Cortex of kidney (tissue), 1 donor: ENCODE measurements at places on chromosomes 2 and 18.

- DNase-seq = no peak
Observed at GRCh38 chr2:32940316-32940997, 6.3 kb upstream of the LTBP1 start.

GRCh38 chr2:3647831-3648651, 10.0 kb upstream of the ALLC start:
- no peak for DNase-seq

DNA sequence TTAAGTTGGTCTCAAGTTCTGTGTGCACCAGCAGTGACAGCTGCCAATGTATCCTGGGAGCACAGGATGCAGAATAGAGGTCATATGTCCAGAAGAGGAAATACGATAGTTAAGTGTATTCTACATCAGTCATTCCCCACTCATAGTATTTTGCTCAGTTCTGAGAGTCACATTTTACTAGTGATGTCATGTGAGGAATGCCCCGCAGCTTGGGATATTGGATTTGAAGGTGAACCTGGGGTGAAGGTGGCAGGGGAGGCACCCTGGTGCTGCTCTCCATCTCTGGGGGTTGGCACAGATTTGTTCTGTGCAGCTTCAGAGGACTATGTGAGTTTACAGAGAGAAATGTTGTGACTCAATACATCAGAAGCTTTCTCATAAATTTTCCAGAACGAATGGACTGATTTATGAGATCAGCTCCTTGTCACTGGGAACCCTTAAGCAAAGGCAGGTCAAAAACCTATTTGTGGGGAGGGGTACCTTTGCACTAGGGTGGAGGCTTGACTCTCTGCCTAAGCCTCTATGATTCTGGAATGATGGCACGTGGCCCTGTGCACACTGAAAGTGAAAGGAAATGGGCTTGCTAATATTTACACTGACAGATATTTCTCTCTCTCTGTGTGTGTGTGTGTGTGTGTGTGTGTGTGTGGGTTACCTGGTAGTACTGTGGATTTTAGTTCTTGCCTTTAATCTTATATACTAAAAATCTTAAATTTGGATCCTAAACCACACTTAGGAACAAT, 95.9 kb downstream of the NEB start:
- no peak for DNase-seq

DNA sequence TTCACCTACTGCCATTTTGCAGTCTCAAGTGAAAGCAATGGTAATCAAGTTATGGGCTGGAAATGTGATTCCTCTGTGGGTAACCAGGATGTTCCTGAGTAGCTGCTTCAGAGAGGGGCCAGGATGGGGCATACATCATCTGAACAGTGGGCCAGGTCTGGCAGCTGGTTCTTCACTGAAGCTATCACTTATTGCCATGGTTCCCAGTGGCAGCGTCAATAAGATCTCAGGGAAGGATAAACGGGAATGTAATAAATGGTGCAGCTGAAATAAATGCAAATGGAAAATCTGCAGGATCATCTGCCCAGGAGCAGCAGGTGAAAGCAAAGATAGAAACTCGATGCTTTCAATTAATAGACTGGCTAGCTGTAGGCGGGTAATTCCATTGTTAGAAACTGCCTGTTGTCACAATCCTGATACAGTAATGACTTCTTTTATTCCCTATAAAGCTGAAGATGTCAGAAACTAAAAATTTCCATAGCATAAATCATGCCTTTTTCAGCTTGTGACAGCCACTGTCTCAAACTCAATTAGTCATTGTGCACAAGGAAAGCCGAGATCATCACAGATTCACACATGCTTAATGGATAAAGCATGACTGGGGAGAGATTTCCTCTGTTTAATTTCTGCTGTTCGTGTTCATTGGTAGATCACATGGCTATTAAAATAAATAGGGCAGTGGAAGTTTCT, 56.2 kb upstream of the CCDC85A start:
- no peak for DNase-seq

DNA sequence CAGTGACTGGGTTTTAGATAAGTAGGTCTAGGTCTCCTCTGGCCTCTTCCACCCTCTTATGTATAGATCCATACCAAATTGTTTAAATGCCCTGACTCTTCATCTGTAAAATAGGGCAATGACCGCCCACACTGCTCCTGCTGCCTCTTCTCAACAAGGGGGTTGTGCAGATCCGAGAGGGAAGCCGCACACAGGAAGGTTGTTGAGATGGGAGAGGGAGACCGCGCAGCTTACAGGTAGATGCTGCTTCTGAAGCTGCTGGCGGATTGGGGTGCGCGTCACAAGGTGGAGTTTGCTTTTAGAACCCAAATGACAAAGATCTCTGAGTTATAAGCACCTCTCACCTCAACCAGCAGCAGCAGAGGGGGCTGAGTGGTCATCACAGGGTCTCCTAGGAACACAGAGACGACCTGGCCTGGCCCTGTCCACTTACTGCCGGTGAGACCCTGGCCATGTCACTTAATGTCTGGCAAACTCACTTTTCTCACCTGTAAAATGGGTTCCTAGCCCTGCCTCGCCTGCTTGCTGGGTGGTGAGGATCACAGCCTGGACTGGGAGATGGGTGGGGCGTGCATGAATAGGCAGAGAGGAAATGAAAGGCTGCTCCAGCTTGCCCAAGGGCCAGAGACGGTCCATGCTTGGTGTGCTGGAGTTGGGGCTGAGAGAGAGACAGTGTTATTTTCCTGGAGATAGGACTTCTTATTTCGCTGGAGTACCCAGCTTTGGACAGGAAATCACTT, 251.3 kb downstream of the EIPR1 start:
- no peak for DNase-seq
